ENCODE measurements at places on chromosomes 6 and 20. TPM values are rescaled to one million over a fixed set of nuclear protein-coding genes. Genes with fewer than 3 reads are reported as not detected.
A peak's percentile ranks its signal among the peaks of the same experiment; 100 is the strongest.

The ZNF343 gene
- total RNA-seq = 3.4 TPM

The OR2H1 gene
- total RNA-seq = not detected

The SAPCD1 gene
- total RNA-seq = 3.2 TPM

The ENPP5 gene
- 5.1 TPM for total RNA-seq

The OPRL1 gene
- total RNA-seq = 0.90 TPM

The OTOR gene
- total RNA-seq = not detected

The CD40 gene
- total RNA-seq = 7.8 TPM

GRCh38 chr20:17381724-17382123, 149.5 kb downstream of the BFSP1 start:
- no peak for DNase-seq

GRCh38 chr6:89347825-89348224, 4.7 kb downstream of the UBE2J1 start:
- no peak for DNase-seq

DNA sequence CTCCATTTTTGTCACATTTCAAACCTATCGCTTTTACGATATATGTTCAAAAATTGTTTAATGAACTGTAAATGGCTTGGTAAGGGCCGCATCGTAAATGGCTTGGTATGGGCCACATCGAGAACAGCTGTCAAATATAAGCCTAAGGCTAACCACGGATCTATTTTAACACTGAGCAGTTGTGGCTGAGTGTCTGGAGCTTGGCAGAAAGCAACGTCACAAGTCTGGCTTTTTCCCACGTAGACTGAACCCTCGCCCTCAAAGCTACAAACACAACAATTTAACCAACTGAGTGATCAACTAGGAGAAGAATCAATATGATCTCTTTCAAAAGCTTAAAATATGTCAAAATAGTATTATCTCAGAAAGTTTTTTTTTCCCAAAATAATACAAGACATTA, 71.4 kb upstream of the PRSS16 start:
- DNase-seq = no peak

- DNase-seq = no peak
These were observed 213.9 kb downstream of the PREX1 start for GRCh38 chr20:48613926-48614325.

- no peak for DNase-seq
These were observed 9.3 kb downstream of the ULBP2 start for GRCh38 chr6:149951096-149951495.

- no peak for DNase-seq
These were observed 112.3 kb upstream of the RPS6KA2 start for GRCh38 chr6:166739117-166739975.

- DNase-seq = no peak
These were observed 132.4 kb downstream of the CDH26 start for GRCh38 chr20:60090631-60091030.

- no peak for DNase-seq
These were observed 35.2 kb downstream of the KIAA1755 start for GRCh38 chr20:38225240-38225899.

- no peak for DNase-seq
These were observed 35.2 kb downstream of the RREB1 start for GRCh38 chr6:7142918-7143475.

- DNase-seq = no peak
These were observed 122.1 kb upstream of the SPACA1 start for GRCh38 chr6:87925373-87926060.

DNA sequence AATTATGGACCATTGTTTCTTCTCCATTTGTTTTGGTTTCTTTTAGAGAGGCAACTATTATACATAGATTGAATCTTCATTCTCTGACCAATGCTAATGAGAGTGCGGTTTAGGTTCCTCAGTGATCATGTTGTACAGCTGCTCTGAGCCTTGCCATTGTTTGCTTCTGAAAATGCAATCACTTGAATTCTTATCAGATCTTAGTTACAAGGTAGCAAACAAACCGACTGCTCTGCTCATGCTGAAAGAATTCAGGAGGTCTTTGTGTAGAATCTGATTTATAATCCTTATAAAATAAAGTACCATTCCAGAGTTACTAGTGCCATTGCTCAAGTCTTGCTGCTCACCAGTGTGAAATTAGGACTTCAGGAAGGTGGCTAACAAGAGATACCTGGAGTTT, 569.1 kb upstream of the ID4 start:
- no peak for DNase-seq

DNA sequence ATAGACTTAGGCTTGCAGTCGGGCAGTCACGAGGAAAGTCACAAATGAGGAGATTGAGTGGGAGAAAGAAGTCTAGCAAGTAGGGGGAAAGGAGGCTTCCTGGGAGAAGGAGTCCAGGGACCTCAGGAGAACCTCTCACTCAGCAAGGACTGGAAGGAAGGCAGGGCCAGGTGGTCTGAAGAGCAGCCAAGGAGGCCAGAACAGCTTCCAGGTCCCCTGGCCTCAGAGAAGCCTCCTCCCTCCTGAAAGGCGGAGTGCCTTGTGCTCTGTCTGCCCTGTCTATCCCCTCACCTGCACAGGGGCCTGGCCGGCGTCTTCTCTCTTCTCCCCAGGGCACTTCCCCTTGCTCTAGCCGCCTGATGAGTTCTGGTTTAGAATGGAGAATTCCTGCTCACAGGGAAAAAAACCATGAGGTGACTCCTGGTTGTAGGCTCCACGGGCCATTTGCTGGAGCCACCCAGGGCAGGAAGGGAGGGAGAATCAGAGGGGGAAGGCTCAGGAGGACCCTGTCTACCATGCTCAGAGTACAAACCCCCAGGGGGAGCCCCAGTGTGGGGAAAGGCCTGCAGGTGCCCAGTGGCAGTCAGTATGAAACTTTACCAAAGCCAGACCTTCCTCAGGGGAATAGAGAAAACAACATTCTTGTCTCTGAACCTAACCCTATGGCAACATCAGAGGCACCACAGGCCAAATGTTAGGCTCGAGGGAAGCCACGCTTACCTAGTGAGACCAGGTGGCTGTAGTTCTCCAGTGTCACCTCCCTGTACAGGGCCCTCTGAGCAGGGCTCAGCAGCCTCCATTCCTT, 11.2 kb downstream of the ZNF337 start:
- no peak for DNase-seq

DNA sequence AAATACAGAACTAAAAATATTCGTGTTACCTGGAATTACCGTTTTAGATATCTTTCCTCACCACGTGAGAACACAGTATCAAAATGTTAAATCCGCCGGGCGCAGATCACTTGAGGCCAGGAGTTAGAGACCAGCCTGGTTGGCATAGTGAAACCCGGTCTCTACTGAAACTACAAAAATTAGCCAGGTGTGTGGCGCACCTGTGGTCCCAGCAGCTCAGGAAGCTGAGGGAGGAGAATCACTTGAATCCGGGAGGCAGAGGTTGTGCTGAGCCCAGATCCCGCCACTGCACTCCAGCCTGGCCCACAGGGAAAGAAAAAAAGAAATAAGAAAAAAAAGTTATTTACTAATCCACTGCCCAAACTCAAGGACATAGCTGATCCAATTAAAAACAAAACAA, 4.8 kb upstream of the DDX43 start:
- DNase-seq = peak; percentile 50

GRCh38 chr6:26122402-26122792, 35.2 kb downstream of the HFE start:
- peak; percentile 51 for DNase-seq

- DNase-seq = no peak
These were observed 91.4 kb downstream of the THBS2 start for GRCh38 chr6:169162249-169162648.

DNA sequence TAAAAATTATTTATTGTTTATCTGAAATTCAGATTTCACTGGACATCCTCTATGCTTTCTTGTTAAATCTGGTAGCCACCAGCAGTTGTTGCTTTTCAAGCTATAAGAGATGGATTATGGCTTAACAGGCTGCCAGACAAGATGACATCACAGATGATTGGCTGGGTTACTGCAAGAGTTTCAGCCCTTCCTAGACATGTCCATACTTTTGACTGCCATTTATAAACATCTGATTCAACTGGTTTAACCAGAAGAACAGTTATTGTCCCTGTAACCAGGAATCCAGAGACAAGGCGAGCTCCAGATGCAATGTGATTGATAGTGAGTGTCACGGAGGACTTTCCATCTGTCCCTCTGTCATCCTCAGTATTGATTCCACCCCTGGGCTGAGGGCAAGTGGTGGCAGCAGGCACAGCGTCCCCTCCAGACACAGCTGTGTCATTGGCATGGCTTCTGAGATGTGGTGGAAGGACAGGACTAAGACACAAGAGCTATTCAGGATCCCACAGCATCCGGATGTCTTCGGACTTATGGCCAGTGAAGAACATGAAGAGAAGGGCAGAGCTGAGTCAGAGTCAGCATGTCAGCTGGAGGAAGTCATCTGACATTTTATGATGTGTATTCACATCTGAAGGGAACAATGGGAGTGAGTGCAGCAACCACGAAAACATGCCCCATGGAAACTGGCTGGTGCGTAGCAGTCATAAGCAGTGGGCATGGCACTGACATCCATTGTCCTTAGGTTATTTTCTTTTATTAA, 284.5 kb upstream of the CDYL start:
- DNase-seq = no peak

- peak; percentile 64 for DNase-seq
These were observed 30.0 kb upstream of the ZNF217 start for GRCh38 chr20:53623454-53624211.

DNA sequence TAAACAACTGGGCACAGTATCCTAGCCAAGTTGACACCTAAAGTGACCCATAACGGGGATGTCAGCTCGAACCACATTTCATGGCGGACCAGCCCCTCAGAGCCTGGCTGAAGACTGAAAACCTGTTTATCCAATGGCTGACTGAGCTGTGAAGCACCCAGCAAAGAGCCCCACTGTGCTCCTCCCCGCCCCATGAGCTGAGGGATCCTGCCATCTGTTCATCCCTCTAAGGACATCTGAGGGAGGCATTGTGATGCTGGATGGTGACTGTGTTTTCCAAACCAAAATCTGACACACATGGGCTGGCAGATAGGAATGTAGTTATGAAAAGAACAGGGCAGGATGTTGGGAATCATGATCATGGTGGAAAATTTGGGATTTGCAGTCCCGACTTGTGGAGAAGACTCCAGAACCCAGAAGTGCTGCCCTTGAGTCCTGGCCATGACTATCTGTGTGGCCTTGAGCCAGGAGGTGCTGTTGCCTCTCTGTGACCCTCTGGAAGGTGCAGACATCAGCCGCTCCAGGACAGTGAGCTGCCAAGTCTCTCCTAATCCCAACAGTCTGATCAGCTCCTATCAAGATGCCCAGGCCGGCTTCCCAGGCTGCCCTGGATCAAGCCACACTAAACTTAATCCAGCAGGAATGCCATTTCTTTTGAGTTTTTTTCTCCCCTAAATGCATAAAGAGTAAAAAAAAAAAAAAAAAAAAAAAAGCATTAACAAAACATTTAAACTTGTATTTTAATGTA, 5.7 kb downstream of the EDN3 start:
- no peak for DNase-seq

- no peak for DNase-seq
These were observed 16.3 kb downstream of the ROS1 start for GRCh38 chr6:117409420-117409819.

DNA sequence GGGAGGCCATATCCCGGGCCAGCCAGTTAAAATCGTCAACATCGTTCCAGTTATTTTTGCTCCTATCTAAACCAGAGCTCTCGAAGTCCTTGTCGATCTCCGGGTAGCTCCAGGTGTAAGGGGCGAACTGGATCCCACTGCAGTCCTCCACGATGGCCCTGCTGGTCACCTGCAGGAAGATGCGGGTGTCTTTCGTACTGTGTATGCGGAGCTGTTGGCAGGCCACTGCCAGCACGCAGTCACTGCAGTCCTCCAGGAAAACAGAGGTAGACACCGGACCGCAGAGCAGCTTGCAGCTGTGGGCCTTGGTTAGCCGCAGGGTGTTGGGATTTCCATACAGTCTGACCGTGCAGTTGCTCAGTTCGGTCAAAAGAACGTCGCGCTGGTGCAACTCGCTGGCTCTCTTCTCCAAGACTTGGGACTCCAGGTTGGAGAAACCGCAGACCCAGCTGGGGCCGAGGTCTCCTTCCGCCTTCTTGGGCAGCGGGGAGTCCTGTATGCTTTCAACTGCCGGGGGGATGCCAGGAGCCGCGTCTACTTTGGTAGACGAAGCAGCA, 742 bp downstream of the TBCC start:
- DNase-seq = peak; percentile 42

DNA sequence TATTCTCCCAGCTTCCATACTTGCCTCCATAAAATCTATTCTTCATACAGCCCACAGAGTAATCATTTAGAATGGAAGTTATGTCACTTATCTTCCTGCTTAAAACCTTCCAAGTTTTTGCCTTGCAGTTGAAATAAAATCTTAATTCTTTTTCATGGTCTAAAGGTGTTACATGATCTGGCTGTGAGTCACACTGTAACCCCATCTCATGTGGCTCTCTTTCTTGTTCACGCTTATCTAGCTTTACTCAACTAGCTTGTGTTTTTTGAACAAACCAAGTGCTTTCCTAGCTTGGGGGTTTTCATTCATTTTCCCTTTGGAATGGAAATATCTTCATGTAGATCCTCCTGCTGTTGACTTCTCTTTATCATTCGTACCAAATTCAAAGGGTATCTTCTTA, 23.6 kb upstream of the THEMIS start:
- DNase-seq = no peak

GRCh38 chr6:137869549-137870307, 2.7 kb downstream of the TNFAIP3 start:
- DNase-seq = no peak

DNA sequence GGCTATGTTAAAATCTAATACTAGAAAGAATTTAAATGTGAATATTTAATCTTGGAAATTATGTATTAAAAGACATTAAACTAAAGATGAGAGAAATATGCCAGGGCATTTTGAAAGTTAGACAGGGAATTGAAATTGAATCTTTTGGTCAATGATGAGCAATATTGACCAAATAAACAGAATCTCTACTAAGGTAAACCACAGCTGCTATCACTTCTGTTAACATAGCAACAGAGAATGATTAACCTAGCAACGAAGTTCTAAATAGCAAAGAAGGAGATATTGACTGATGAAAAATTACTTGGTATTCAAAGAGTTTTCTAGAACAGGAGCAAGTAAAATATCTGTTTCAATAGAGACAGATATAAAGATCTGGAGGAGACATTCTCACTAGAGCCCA, 45.2 kb upstream of the RSPO3 start:
- DNase-seq = no peak

Data from H9 (cell line).